ENCODE measurements at places on chromosomes 1 and 21.

DNA sequence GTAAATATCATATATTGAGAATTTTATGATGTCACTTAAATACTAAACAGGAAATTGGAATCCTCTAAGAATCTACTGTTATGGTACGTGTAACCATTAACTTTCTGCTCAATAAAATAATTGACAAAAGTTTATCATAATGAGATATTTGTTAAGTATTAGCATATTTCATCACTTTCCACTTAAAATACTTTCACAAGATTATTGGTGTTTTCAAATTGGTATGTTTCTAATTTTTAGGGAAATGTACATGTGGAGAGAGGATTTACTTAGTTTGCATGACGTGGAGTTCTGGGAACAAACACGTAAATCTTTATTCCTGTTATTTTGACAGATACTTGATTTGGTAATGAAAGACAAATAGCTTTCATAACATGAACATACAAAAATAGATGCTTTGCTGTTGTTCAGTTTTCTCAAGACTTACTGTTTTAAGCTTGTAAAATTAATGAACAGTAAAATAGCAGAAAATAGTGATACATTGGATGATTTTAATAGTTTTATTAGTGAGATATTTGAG is 1.6 kb downstream of the SRSF11 start:
- no peak for DNase-seq

DNA sequence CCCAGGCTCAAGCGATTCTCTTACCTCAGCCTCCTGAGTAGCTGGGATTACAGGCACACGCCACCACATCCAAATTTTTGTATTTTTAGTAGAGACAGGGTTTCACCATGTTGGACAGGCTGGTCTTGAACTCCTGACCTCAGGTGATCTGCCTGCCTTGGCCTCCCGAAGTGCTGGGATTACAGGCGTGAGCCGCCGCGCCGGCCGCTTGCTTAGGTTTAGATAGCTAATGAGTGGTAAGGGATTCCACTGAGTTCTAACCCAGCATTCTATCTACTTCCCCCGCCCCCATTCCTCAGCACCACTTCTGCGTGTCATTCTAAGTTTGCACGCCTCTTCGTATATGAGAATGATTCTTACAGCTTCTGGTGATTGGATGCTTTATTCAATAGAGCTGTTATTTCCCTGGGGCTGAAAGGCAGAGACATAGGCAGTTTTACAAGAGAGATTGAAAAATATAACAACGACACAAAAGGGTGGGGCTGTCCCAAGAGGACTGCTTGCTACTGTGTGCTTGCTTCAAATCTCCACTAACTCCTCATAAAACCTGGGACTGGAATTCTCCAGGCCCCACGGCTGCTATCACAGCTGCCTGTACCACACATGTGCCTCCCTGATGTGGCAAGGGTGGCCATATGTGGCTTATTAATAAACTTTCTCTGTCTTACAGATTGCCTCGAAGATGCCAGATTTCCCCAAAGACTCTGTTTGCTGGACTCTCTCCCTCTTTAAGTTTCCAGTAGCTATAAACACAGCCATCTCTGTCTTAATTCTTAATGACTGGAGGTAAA is 23.7 kb upstream of the GREM2 start:
- no peak for DNase-seq

GRCh38 chr1:178534137-178534868 is 21.4 kb downstream of the TEX35 start:
- DNase-seq, result no peak

DNA sequence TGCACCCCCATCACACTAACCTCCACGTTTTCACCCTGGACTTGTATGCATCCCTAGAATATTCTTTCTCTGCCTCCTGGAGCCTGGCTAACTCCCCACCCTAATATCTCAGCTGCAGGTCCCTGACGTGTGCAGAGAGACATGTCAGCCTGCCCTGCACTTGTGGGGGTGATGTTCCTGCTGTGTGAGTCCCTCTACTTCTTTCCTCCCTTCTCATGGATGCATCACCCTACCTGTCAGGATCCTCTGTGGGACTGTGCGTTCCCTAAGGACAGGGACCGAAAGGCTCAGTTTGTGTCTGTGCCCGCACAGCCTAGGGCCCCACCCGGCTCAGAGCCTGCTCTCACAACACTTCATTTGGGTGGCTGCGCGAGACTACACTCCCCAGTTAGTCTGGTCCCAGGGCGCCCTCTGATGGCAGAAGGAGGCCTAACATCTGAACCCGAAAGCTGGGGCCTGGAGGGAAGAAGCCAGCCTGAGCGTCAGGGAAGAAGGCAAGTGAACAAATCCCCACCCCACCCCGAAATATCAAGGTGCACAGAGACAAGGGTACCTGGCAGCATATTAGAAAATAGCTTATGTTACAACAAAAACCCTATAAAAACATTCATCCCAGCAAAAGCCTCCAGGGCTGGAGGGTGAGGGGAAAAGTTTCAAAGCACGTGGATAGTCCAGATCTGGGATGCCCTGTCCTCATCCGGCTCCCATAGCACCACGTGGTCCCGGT is 3.7 kb downstream of the CD52 start:
- DNase-seq, result peak; percentile 96

- DNase-seq, result no peak
These were observed 89.8 kb downstream of the MAN1C1 start for GRCh38 chr1:25706146-25707089.

DNA sequence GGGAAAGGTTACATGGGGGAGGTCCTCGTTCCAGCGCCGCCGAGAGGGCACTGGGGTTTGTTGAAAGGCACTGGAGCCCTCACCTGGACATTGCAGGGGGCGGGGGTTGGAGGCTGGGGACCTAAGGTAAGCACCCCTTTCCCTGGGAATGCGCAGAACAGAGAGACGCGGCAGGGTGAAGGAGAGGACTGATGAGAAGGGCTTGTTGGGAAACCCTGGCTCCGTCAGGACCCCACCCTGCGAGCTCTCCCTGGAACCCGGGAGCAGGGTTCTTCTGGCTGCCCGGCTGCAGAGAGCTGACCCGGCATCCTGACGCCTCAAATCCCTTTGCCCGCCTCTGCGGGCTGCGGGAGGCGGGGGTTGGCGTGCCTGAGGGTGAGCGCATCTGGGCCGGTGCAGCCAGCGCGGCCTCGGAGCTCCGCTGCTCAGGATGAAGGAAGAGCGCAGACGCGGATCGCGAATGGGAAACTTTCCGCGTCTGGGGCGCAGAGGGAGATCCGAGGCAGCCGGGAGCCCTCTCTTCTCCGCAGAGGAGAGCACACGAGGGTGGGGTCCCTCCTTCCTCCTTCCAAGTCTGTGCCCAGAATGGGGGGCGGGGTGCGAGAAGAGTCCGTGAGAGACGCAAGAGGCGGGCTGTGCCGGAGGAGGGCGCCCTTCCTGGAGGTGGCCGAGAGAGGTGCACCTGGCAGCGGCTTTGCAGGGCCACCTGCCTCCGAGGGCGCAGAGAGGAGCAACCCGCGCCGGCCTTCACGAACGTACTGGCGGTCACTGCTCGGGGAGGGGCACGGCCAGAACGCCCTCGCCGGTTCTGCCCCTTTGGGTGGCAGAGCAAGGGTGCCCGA is 2.4 kb downstream of the IGSF21 start:
- DNase-seq, result peak; percentile 42

GRCh38 chr1:201562257-201562656 is 23.3 kb downstream of the NAV1 start:
- no peak for DNase-seq

DNA sequence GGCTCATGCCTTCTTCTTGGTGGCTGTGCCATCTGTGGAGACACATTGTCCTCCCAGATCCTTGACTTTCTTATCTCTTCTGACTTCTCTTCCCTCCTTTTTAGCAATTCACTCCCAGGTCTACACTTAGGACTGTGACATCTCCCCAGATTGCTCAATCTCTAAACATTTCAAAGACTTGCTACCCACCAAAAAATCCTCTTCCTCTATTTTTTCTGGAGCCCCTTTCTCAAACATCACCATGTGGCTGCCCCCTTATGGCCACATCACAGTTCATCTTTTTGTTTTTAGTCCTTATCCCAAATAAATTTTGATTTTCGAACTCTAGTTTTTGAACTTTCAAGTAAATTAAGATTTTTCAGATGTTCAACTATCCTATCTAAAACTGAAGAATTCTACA is 148.6 kb upstream of the HOOK1 start:
- peak; percentile 57 for DNase-seq

DNA sequence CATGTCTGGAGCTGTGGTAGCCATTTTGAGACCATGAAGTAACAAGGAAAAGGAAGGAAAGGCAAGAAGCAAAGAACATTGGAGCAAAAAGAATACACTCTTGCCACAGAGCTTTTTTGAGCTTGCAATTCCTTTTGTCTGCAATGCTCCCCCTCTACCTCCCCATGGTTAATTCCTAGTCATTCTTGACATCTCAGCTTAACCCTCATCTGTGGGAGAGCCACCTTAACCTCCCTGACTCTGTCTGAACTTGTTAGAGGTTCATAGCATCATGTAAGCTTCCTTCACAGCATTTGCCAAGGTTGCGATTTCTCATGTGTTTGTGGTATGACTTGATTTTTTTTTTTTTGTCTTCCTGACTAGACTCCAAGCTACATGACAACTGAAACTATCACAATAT is 564.1 kb upstream of the PLXNA2 start:
- no peak for DNase-seq

- DNase-seq, result no peak
These were observed 3.7 kb downstream of the FOXD3 start for GRCh38 chr1:63326106-63326472.

DNA sequence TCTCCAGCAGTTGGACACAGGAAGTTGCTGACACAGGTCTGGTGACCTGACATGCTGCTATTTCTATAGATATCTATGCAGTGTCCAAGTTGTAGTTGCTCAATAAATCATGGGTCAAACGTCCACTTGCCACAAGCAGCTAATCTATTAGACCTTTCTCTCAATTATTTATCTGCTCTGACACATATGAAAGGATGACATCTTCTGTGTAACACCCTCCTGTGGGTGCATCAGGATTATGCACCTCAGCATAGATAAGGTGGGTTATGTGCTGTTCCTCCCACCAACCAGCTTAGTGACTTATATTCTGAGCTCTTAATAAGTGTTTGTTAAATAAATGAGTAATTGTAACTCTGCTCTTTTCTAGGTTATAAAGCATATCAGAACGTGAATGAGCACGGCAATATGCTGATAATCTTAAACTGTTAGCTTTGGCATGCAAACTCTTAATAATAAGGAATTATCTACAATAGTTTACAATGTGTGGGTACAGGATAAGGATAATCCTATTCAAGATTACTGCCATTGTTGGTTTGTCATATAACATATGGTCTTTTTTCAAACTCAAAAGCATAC is 90.7 kb upstream of the GCLM start:
- DNase-seq, result peak; percentile 69

GRCh38 chr1:16109571-16109970 is 36.1 kb upstream of the FAM131C start:
- DNase-seq, result no peak

DNA sequence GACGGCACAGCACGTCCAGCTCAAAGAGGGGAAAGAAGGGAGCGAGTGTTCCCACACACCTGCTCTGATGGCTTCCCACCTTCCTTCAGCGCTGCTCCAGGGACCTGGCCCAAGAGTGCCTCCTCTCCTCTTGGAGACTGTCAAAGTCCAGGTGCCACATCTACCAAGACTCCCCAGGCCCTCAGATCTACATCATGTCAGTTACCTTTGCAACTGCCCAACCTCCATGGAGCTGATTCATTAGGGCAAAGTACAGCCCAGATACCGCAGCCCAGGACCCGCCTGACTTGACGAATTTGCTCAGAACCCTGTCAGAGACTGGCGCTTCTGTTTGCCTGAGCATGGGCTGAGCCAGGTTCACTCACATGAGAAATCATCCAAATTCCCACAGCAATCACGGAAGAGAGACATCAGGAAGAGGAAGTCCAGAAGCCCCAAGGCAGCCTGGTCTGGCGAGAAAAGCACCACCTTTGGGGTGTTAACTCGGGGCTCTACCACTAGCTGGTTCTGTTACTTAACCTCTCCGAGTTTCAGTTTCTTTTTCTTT is at the start of gene SEC16B:
Gene SEC16B (minus strand): TSS at position 234 of the 547 bp plus-strand sequence. CDS start 2,077 bp downstream, outside the sequence.
- no peak for DNase-seq

DNA sequence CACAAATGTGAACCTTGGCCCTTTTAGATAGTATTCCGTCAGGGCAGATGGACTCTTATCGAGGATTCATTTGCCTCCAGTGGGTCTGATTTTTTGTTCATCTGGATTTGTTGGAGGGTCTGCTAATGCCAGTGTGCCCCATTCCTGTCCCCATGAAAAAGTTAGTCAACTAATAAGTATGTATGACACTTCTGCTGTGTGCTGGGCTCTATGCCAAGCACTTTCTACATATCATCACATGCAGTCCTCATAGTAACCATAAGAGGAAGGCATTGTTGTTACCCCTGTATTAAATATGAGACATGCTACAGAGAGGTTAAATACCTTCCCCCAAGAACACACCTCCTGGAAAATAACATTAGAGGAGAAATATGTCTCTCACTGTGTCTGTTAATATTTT is 46.6 kb upstream of the MAB21L3 start:
- peak; percentile 26 for DNase-seq

- no peak for DNase-seq
These were observed 258.0 kb downstream of the PTBP2 start for GRCh38 chr1:96979304-96980268.

DNA sequence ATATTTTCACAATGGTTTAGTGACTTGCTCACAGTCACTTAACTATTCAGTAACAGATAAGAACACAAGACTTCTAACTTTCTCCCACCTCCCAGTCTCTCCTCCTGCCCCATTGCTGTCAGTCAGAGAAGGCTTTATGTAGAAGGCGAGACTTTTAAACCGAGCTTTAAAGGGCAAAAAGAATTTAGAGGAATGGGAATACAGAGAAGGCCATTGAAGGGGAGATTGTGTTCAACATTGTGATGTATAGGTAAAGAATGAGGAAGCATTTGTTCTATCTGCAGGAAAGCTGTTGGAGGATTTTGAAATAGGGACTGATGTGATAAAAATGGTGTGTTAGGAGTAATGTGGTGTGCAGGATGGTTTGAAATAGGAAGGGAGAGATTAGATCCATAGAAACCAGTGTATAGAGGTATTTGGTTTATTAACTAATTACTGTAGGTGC is 7.3 kb downstream of the POU2F1 start:
- DNase-seq, result peak; percentile 54

- DNase-seq, result no peak
These were observed 135.9 kb downstream of the SLC30A10 start for GRCh38 chr1:219792337-219793021.

DNA sequence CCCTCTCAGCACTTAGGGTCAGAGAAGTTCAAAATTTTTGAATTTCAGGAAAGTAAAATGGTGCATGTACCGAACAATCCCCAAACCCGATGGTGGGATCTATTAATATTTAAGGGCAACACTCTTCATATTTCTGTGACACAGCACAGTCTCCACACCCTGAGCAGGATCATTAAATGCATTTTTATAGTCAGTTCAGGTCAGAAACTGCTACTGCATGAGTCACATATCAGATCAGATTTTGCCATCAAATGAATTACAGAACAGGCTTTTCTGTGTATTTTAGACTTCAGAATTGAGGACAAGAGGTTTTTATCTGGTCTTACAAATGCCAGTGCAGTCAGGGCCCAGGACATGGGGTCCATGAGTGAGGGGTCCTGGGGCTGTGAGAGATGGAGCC is 79.2 kb downstream of the RIPK4 start:
- DNase-seq, result no peak

GRCh38 chr1:230066031-230066430 is 1.0 kb upstream of the GALNT2 start:
- DNase-seq, result peak; percentile 29

GRCh38 chr1:200774311-200774710 is 35.6 kb downstream of the CAMSAP2 start:
- DNase-seq, result no peak

Measured in hematopoietic multipotent progenitor cell treated with erythropoietin and hydrocortisone succinate and interleukin-3 and kit ligand, for 4 days (in vitro differentiated cells).